ENCODE measurements at places on chromosomes 16 and 17. TPM values are rescaled to one million over a fixed set of nuclear protein-coding genes. Genes with fewer than 3 reads are reported as not detected.
A peak's percentile ranks its signal among the peaks of the same experiment; 100 is the strongest.

DNA sequence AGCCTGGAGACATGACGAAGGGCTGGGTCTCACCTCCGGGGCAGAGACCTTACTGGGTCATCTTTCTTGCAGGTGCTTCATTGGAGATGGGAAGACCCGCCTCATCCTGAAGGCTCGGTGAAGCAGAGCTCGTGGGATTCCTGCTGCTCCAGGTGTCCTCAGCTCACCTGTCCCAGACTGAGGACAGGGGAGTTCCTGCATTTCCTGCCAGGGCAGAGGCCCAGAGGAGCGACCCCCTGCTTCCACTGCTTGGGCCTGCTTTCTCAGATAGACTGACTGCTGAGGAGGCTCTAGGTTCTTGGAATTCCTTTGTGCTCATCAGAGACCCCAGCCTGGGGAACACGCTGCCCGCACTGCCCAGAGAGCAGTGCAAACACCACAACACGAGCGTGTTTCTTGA, 11.6 kb downstream of the AQP8 start:
- no peak overlapping the region for H3K4me3 ChIP-seq
- no peaks in the 10 kb centered on the region for H3K27me3 ChIP-seq
- H3K4me1 ChIP-seq, result peaks cover under 1% of the 10 kb centered on the region

DNA sequence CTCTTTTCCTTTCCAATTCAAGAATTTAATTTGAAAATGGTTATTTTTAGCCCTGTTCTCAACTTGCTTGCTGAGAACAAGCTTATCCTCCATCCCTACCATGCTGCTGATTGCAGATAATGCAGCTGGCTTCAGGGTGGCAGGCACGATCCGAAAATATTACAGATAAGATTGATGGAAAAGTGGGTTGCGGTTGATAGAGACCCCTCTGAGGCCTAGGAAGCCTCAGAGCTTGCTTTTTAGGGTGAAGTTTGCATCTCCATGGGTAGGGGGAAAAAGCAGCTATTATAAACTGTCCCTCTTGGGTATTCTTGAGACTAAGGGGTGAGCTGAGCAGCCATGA, 116.5 kb upstream of the GOT2 start:
- H3K4me3 ChIP-seq, result no peak overlapping the region
- no peaks in the 10 kb centered on the region for H3K27me3 ChIP-seq
- H3K27ac ChIP-seq, result no peak overlapping the region
- no peaks in the 10 kb centered on the region for H3K36me3 ChIP-seq
- DNase-seq, result no peak

GRCh38 chr16:27822996-27823395, 240.5 kb downstream of the GSG1L start:
- H3K27me3 ChIP-seq, result no peaks in the 10 kb centered on the region
- no peak overlapping the region for H3K27ac ChIP-seq
- no peak for DNase-seq
- no peak overlapping the region for H3K4me3 ChIP-seq
- no peaks in the 10 kb centered on the region for H3K36me3 ChIP-seq

The USP6 gene
- total RNA-seq, result 0.30 TPM

The AATK gene
- total RNA-seq, result 64.0 TPM

- no peak for DNase-seq
- no peaks in the 10 kb centered on the region for H3K27me3 ChIP-seq
Observed at GRCh38 chr17:32015245-32016013, 8.2 kb downstream of the LRRC37B start.

DNA sequence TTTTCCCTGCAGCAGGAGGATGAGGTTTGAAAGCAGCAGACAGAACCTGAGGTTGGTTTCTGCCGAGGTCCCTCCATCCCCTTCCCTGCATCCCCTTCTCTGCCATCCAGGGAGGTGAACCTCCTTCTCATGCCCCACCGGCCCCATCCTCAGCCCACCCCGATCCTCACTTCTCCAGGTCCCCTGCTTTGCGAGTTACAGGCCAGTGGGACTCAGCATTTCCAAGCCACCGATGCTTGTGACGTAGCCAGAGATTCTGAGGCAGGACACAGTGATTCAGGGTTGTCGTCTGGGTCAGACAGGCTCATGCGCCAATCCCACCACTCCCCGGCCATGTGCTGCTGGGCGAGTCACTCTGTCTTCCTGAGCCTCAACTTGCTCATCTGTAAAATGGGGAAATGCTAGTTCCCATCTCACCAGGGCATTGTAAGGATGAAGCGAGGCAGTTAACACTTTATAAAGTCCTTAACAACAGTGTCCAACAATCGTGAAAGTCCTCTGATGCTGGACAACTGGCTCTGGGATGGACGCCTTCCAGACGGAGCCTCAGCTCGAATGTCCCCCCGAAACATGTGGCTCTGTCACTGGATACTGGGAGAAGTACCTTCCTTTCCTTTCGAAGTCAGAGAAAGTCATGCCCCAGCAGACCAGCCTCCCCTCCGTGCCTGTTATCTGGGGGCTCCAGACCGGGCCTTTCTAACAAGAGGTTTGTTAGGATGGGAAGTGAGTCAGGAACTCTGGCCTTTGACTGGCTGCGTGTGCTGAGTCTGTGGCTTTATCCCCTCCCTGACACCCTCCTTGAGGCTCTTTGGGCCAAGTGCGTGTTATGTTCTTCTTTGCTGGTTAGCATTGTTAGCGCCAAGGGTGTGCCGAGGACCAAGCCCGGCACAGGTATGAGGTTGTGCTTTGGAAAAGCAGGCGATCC, 21.9 kb downstream of the SEC14L5 start:
- peak; percentile 13 for DNase-seq
- H3K4me3 ChIP-seq, result no peak overlapping the region
- no peak overlapping the region for H3K27ac ChIP-seq
- no peaks in the 10 kb centered on the region for H3K27me3 ChIP-seq

- H3K27me3 ChIP-seq, result no peaks in the 10 kb centered on the region
- no peak overlapping the region for H3K4me3 ChIP-seq
- H3K4me1 ChIP-seq, result peaks cover 53% of the 10 kb centered on the region
- H3K36me3 ChIP-seq, result peaks cover 8% of the 10 kb centered on the region
- DNase-seq, result no peak
Observed at GRCh38 chr16:67676939-67677338, 10.3 kb downstream of the C16orf86 start.

DNA sequence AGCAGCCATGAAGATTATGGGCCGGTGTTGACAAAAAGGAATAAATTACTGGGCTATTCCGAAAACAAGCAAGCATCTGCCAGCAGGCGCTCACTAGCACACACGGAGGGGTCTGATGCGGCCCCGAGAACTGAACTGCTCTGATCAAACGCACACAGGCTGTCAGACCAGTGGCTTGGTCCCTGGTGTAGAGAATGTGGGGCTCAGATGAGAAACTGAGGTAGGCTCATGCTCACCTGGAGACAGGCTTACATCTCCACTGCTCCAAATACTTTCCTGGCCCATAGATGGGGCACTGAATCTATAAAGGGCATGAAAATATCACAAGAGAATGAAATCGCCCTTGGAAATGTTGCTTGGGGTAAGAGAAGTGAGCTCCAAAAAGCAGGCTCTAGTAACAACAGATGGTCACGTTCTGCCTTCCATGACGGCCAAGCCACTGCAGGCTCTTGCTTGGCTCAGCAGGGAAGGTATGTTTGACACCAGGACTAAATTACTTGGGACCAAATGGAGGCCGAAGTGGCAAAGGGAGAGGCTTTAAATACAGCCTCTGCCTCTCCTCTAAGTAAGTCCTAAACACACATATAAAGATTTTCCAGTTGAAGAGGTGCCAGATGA, 5.4 kb downstream of the ABR start:
- no peaks in the 10 kb centered on the region for H3K27me3 ChIP-seq
- no peak overlapping the region for H3K4me3 ChIP-seq
- no peaks in the 10 kb centered on the region for H3K36me3 ChIP-seq
- no peak for DNase-seq
- peaks cover 41% of the 10 kb centered on the region for H3K4me1 ChIP-seq
- H3K27ac ChIP-seq, result no peak overlapping the region

The KIF18B gene
- 0.89 TPM for total RNA-seq

- H3K4me3 ChIP-seq, result no peak overlapping the region
- H3K27me3 ChIP-seq, result peaks cover 2% of the 10 kb centered on the region
- H3K4me1 ChIP-seq, result no peaks in the 10 kb centered on the region
- DNase-seq, result no peak
- no peak overlapping the region for H3K27ac ChIP-seq
Observed at GRCh38 chr17:16908273-16908672, 63.6 kb downstream of the TNFRSF13B start.

The SCPEP1 gene
- total RNA-seq, result 210 TPM

GRCh38 chr16:30774367-30775130, 12.4 kb downstream of the RNF40 start:
- H3K36me3 ChIP-seq, result peaks cover 50% of the 10 kb centered on the region
- no peaks in the 10 kb centered on the region for H3K27me3 ChIP-seq
- peaks cover 19% of the 10 kb centered on the region for H3K4me1 ChIP-seq
- peak overlapping the region; percentile 88 for H3K27ac ChIP-seq
- no peak for DNase-seq

GRCh38 chr17:14776791-14777190, 475.9 kb downstream of the HS3ST3B1 start:
- no peak overlapping the region for H3K27ac ChIP-seq
- H3K4me1 ChIP-seq, result no peaks in the 10 kb centered on the region
- no peaks in the 10 kb centered on the region for H3K36me3 ChIP-seq
- DNase-seq, result no peak
- no peak overlapping the region for H3K4me3 ChIP-seq

The MAPK7 gene
- total RNA-seq, result 22.2 TPM

- peaks cover 66% of the 10 kb centered on the region for H3K36me3 ChIP-seq
- H3K4me3 ChIP-seq, result no peak overlapping the region
- no peaks in the 10 kb centered on the region for H3K27me3 ChIP-seq
- DNase-seq, result no peak
- H3K4me1 ChIP-seq, result peaks cover 46% of the 10 kb centered on the region
- no peak overlapping the region for H3K27ac ChIP-seq
Observed at GRCh38 chr17:57999496-58000017, 7.5 kb downstream of the SRSF1 start.

The KRTAP1-1 gene
- total RNA-seq, result not detected

The ABCA6 gene
- 32.0 TPM for total RNA-seq

GRCh38 chr17:79607940-79608623, 2.8 kb downstream of the RBFOX3 start:
- peaks cover 97% of the 10 kb centered on the region for H3K27me3 ChIP-seq
- DNase-seq, result no peak
- no peak overlapping the region for H3K4me3 ChIP-seq
- H3K36me3 ChIP-seq, result no peaks in the 10 kb centered on the region
- H3K4me1 ChIP-seq, result no peaks in the 10 kb centered on the region
- no peak overlapping the region for H3K27ac ChIP-seq

GRCh38 chr17:78131172-78132083, 857 bp downstream of the TMC8 start:
- peak overlapping the region; percentile 91 for H3K27ac ChIP-seq
- no peak for DNase-seq
- H3K36me3 ChIP-seq, result peaks cover 17% of the 10 kb centered on the region
- peaks cover 75% of the 10 kb centered on the region for H3K4me1 ChIP-seq

- H3K27ac ChIP-seq, result no peak overlapping the region
- no peak overlapping the region for H3K4me3 ChIP-seq
- H3K4me1 ChIP-seq, result peaks cover 29% of the 10 kb centered on the region
- no peak for DNase-seq
Observed at GRCh38 chr17:55417411-55418268, 4.0 kb downstream of the MMD start.

GRCh38 chr16:88732172-88732960, 26.1 kb downstream of the CTU2 start:
- H3K27ac ChIP-seq, result no peak overlapping the region
- peaks cover 78% of the 10 kb centered on the region for H3K36me3 ChIP-seq
- H3K4me3 ChIP-seq, result no peak overlapping the region
- H3K4me1 ChIP-seq, result peaks cover under 1% of the 10 kb centered on the region
- H3K27me3 ChIP-seq, result no peaks in the 10 kb centered on the region

- no peak for DNase-seq
- no peak overlapping the region for H3K27ac ChIP-seq
- H3K27me3 ChIP-seq, result no peaks in the 10 kb centered on the region
- no peaks in the 10 kb centered on the region for H3K4me1 ChIP-seq
- no peak overlapping the region for H3K4me3 ChIP-seq
Observed at GRCh38 chr16:68948230-68948910, 105.0 kb downstream of the TANGO6 start.

DNA sequence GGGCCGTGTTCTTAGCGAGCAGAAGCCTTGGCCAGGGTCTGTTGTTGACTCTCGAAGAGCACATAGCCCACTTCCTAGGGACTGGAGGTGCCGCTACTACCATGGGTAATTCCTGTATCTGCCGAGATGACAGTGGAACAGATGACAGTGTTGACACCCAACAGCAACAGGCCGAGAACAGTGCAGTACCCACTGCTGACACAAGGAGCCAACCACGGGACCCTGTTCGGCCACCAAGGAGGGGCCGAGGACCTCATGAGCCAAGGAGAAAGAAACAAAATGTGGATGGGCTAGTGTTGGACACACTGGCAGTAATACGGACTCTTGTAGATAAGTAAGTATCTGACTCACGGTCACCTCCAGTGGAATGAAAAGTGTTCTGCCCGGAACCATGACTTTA, 18.5 kb downstream of the RSPRY1 start:
- no peak overlapping the region for H3K27ac ChIP-seq
- DNase-seq, result no peak
- peaks cover 57% of the 10 kb centered on the region for H3K36me3 ChIP-seq
- H3K27me3 ChIP-seq, result no peaks in the 10 kb centered on the region

DNA sequence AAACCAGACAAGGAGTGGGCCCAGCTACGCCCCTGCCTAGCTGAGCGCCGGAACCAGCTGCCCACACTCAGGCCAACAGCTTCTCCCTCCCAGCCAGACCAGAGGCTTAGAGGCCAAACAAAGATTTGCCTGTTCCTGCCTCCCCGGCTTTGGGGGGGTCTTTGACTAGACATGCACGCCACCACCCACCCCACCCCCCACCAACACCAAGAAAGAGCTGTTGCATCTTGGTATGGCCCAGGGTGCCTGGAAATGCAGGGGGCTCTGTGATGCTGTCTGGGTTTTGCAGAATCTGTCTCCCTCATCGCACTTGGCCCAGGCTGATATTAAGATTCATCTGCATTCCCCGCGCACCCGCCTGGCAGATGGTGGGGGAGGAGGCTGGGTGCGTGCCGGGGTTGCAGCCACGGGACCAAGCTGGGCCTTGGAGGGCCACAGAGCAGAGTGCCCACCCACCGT, 1.3 kb upstream of the NXPH3 start:
- peaks cover 42% of the 10 kb centered on the region for H3K4me1 ChIP-seq
- DNase-seq, result peak; percentile 46
- no peaks in the 10 kb centered on the region for H3K36me3 ChIP-seq
- H3K4me3 ChIP-seq, result no peak overlapping the region

DNA sequence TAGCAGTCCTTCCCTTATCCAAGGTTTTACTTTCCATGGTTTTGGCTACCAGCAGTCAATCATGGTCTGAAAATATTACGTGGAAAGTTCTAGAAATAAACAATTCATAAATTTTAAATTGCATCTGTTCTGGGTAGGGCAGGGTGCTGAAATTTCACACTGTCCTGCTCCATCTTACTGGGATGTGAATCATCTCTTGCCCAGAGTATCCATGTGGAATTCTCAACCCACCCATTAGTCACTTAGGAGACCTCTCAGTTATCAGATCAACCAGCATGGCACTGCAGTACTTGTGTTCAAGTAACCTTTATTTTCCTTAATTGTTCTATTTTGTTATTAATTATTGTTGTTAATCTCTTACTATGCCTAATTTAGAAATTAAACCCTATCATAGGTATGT, 202.8 kb upstream of the CPHXL start:
- no peaks in the 10 kb centered on the region for H3K36me3 ChIP-seq
- DNase-seq, result no peak
- H3K27ac ChIP-seq, result no peak overlapping the region
- no peaks in the 10 kb centered on the region for H3K4me1 ChIP-seq
- H3K27me3 ChIP-seq, result no peaks in the 10 kb centered on the region

The PEX12 gene
- total RNA-seq, result 7.0 TPM

- peaks cover 57% of the 10 kb centered on the region for H3K4me1 ChIP-seq
- peak overlapping the region; percentile 60 for H3K27ac ChIP-seq
- DNase-seq, result no peak
- H3K4me3 ChIP-seq, result no peak overlapping the region
- H3K36me3 ChIP-seq, result no peaks in the 10 kb centered on the region
Observed at GRCh38 chr16:49826515-49826914, 29.4 kb downstream of the ZNF423 start.
